ENCODE measurements at places on chromosomes 6 and 20.

DNA sequence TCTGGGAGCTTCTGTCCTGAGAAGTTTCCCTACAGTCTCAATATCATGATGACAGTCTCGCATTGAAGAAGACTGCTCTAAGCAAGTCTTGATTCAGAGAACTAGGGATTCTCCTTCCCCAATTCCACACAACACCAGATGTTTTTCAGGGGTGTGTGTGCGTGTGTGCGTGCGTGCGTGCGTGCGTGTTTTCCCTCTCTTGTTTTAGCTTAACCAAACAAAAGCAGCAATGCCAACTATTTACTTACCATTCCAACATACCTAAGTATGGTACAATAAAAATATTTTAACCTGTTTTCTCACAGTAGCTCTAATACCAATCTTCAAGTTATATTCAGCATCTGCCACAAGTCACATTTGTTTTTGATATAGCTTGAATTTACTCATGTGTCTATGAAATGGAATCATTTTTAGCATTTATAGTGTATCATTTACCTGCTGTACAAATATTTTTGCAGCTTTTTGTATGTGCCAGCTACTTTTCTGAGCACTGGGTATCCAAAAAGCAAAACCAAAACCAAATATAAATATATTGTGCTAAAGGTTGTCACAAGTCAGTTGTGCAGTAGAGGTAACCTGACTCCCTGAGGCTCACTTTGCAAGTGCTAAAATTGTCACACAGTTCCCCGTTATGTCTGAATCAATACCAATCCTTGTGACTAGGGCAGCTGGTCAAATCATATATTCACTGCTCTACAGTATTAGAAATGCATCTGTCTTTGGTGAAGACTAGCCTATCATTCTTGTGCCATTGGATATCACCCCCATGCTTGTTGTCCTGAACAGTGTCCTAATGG, 21.7 kb upstream of the MYLIP start:
- DNase-seq = no peak

DNA sequence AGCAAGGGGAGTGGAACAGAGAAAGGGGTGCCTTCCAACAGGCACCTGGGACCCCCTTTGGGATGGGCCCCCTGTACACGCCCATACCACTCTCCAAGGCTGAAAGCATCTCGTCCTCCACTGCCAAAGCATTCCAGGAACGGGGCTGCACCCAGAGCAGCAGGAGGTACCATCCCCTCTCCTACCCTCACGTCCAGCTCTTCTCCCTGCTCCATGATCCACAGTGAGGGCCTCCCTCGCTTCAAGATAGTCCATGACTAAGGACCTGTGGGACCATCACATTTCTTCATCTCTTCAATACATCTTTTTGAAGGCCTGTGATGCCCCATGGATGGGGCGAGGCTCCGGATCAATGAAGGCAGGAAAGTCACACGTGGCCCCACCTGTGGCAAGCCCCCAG, 209.9 kb downstream of the ANKRD60 start:
- DNase-seq = no peak

GRCh38 chr20:8127553-8128255, 4.4 kb upstream of the PLCB1 start:
- DNase-seq = no peak

DNA sequence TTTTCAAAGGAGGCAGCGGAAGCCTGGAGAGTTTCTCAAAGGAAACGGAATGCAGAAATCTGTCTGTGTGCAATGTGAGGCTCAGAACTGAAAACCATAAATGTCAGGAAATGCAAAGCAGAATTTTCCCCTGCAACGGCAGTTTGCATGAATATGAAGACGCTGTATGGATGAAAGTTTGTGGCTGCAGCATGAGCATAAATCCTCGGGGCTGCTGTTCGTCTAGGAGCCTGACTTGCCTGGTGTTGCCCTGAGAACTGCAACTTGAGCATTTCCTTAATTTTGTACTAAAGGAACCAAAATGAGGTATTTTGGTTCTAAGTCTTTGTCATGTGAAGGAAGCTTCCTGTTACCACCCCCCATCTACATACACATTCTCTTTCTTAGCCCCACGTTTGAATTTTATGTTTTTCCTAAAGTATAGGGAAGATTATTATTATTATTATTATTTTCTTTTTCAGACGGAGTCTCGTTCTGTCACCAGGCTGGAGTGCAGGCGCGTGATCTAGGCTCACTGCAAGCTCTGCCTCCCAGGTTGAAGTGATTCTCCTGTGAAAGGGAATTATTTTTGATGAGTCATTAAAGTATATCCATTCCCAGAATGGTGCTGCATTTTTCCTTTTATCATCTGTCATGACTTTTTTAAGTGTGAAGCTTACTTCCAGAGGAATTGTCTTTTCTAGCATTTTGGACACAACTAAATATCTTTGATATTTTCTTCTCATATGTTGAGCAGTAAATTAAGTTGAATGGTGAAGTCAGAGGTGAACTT, 33.1 kb downstream of the MTHFD1L start:
- DNase-seq = no peak

- no peak for DNase-seq
These were observed 658 bp downstream of the HTR1B start for GRCh38 chr6:77462359-77463307.

DNA sequence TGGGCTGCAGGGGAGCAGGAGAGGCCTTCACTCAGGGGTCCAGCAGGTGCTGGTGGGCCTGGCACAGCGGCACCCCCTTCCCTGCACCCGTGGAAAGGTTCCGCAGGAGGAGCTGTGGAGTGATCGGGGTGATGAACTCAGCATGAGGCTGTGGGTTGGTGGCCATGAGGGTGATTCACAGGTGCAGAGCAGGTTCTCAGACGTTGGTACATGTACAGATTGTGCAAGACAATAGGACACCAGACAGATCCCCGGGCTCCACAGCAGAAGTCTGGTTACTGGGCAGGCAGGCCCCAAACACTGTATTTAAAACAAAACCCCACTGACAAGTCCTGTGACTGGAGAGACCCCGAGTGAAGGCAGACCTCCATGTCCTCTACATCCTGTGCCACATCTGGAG, 151.6 kb upstream of the CDH4 start:
- no peak for DNase-seq

GRCh38 chr6:147637620-147638195, 129.2 kb downstream of the SAMD5 start:
- DNase-seq = no peak

- DNase-seq = no peak
These were observed 36.3 kb upstream of the GATA5 start for GRCh38 chr20:62511915-62512610.

GRCh38 chr6:142485256-142485655, 183.4 kb downstream of the ADGRG6 start:
- no peak for DNase-seq

- DNase-seq = no peak
These were observed 96.0 kb upstream of the LOC128125822 start for GRCh38 chr6:63476302-63476701.

DNA sequence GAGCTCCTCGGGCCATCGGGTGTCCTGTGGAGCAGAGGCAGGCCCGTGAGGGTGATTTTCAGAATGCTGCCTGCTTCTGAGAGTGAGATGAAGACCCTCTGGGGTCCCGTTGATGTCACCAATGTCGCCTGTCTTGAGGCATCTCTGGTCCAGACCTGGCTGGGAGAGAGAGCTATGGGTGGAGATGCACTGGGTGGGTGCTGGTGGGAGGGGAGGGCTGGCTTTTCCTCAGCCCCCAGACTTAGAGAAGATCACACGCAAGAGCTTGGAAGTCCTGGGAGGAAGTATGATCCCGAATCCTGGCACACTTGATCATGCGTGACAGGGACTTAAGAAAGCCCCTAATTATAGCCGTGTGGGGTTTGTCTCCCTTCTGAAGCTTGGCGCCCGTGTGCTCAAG, 103.2 kb upstream of the CD93 start:
- no peak for DNase-seq

- DNase-seq = peak; percentile 67
These were observed 8.6 kb downstream of the BMP7 start for GRCh38 chr20:57257701-57258453.

All from NAMALWA (cell line).